NCI-H82 (cell line): ENCODE measurements at places on chromosomes 3 and 15.
A peak's percentile ranks its signal among the peaks of the same experiment; 100 is the strongest.

DNA sequence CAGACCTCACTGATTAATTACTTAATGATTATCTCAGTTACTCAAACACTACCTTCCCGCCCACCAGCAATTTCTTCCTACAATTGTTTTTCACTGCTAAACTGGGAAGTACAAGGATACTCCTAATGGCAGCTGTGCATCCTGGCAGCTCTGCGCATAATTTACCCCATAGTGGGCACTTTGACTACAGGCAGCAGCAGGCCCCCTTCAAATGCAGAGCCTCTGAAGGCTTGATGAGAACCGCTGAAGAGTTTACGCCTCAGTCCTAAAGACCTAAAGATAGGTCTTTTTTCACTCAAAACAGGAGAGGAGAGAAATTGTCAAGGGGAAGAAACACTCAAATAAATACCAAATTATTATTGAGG, 10.7 kb downstream of the CCDC32 start:
- no peak for DNase-seq

DNA sequence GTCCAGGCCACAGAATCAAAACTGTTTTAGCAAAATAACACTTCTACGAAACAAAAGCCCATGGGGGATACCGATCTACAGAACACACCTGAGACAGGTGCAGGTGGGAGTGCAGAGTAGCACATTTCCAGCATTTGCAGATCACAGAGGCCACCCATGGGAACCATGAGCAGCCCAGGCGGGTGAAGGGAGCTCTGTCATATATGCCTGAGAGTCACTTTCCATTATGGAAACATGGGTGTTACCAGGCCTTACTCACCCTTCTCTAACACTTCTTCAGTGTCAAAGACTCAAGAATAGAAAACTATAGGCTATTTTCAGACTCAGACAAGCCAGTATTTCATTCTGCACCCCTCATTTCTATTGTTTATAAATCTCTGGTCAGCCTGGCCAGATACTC, 3.5 kb downstream of the PLA1A start:
- DNase-seq, result no peak

DNA sequence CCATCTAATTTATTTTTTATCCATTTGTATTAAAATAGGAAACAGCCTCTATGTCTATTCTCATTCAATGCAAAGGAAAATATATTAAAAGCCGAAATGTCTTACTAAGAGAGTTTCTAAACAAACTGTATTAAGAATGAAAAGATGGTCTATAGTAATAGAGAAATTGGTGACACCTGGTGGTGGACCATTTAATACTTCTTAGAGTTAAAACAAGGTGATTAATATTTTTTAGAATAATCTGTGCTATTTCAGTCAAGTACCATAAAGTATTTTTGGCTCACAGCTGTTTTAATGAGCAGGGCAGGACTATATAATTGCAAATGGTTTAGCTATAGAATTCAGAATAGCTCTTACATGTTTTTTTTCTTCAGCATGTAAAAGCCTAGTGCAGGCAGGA, 55.7 kb downstream of the SYNPR start:
- DNase-seq, result peak; percentile 22

GRCh38 chr3:42655331-42655888, 1.9 kb downstream of the ZBTB47 start:
- peak; percentile 24 for DNase-seq

GRCh38 chr3:129016356-129016719, 15.2 kb downstream of the EFCC1 start:
- DNase-seq, result peak; percentile 26

DNA sequence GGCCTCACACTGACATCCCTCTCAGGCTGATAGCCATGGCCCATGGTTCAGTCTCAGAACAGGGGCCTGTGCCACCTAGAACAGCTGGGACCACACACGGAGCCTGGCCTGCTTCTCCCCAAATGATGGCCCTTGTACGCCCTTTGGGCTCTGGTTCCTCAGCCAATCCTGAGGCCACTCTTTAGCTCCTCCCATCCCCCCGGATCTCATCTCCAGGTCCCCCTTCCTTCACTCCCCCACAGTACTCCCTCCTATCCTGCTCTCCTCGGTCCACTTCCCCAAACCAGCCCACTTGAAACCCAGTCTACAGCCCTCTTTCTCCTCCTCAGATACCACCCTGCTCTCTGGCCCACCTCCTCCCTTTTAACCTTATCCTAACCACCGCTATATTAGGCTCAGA, 17.8 kb upstream of the ZFYVE19 start:
- no peak for DNase-seq

GRCh38 chr15:41994772-41995475, 22.6 kb upstream of the EHD4 start:
- no peak for DNase-seq

GRCh38 chr3:11377719-11378118, 105.5 kb downstream of the ATG7 start:
- DNase-seq, result no peak

- no peak for DNase-seq
These were observed 12.4 kb downstream of the RIOX2 start for GRCh38 chr3:97959872-97960271.

- no peak for DNase-seq
These were observed 1.3 kb downstream of the CX3CR1 start for GRCh38 chr3:39278616-39278935.

DNA sequence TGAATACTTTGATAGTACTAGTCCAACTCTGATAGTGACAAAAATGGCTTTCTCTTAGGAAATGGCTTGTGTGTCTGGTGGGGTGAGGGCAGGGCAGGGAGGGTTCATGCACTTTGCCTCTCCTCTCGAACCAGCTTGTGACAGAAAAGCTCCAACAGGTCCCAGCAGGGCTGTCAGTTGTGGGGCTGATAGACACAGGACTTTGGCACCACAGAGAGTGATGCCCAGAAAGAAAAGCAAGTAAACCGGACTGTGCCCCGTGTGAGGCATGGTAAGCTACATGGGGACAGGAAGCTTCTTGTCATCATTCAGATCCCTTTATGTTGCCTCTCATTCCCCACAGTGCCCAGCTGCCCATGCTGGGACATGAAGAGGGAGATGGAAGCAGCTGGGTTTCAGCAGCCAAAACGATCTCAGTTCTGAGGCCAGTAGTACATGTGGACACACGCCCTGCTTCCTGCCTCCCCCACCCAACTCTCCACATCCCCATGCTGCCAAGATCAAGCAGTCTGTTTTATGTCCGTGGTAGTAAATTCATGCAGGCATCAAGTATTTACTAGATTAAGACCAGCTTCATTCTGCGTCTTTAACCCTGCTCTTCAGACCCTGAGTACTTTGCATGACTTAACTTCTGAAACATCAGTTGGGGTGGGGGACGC, 29.7 kb upstream of the LIPC start:
- peak; percentile 14 for DNase-seq

DNA sequence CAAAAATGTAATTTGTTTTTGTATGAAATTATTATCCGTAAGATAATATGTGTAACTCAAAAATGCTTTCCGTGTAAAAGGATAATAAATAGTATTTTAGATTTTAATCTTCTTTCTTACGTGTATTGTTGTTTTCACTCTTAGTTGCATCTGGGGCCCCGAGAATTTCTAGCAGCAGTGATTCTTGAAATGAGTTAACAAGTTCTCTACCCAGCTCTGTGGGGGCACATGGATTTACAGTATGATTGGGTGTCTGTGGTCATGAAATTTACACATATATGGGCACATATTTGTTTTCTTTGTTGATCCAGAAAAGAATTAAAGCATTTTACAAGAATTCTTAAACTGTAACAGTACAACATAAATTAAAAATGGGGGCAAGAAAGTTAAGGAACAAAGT, 145.9 kb upstream of the LRRFIP2 start:
- no peak for DNase-seq

GRCh38 chr3:50290161-50290641, 2.0 kb downstream of the IFRD2 start:
- DNase-seq, result no peak

DNA sequence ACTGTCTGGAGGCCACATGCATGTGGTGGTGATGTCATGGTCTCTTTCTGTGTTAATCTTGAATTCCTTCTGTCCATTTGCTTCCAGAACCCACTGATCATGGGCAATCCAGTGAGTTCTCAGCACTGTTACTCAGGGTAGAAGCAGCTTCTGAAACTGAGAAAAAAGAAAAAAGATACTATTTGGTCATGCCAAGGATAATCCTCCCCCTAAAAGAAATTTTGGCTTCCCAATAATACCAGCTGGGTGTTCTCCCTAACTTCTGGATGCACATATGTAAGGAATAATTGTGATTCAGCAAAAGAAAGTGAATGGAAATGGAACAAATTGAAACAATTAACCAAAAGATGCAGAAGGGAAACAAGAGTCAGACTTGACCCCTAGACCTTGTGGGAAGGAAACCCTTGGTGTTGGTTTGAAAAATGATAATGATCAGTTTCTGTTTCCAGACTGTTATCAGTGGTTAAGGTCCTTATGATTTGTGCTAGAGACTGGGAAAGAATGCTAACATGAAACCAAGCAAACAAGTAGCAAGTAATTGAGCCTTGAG, 92.3 kb downstream of the RBMS3 start:
- DNase-seq, result no peak

DNA sequence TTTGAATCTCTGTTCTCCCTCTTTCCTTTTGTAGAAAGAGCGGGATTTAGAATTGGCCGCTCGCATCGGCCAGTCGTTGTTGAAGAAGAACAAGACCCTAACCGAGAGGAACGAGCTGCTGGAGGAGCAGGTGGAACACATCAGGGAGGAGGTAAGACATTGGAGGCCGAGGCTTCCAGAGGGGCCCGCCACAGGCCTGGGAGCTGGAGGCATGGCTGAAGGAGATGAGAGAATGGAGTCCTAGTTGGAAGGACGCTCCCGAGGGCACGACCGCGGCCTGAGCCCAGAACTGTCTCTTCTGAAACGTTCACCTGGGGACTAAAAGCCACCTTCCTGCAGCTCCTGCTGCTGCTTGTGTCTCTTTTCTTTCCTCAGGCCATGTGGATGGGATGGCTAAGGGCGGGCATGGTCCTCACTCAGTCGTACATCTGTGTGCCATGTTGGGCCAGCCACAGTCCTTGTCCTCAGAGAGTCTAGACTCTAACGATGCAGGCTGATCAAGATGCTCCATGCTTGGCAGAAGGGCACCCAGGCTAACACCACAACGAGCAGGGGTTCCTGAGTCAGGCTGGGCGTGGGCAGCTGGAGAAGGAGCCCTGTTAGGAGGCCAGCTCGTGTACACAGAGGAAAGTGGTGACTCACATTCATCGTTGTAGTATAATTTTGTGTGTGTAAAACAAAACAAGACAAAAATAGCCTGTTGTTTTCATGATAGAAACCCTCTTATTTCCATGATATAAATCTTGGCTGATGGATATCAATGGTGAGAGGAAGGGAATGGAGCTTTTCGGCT, 81.1 kb downstream of the CCK start:
- no peak for DNase-seq

GRCh38 chr15:29822684-29823459, 604 bp upstream of the TJP1 start:
- DNase-seq, result peak; percentile 59

GRCh38 chr3:184362668-184363546, 1.4 kb downstream of the POLR2H start:
- peak; percentile 100 for DNase-seq

DNA sequence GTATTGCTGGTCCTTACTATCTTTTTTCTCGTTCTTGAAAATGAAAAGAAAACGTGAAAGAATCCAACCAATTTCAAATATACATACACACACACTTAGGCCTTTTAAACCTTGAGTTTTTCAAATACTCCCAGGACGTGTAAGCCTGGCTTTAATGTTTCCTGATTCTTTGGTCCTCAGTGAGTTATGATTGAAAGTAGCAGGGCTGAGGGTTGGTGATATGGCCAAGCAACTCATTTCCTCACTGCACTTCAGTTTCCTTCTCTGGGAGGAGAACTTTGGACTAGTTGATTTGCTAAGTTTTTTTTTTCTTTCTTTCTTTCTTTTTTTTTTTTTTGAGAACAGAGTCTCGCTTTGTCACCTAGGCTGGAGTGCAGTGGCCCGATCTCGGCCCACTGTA, 34.6 kb downstream of the CHD2 start:
- DNase-seq, result no peak

DNA sequence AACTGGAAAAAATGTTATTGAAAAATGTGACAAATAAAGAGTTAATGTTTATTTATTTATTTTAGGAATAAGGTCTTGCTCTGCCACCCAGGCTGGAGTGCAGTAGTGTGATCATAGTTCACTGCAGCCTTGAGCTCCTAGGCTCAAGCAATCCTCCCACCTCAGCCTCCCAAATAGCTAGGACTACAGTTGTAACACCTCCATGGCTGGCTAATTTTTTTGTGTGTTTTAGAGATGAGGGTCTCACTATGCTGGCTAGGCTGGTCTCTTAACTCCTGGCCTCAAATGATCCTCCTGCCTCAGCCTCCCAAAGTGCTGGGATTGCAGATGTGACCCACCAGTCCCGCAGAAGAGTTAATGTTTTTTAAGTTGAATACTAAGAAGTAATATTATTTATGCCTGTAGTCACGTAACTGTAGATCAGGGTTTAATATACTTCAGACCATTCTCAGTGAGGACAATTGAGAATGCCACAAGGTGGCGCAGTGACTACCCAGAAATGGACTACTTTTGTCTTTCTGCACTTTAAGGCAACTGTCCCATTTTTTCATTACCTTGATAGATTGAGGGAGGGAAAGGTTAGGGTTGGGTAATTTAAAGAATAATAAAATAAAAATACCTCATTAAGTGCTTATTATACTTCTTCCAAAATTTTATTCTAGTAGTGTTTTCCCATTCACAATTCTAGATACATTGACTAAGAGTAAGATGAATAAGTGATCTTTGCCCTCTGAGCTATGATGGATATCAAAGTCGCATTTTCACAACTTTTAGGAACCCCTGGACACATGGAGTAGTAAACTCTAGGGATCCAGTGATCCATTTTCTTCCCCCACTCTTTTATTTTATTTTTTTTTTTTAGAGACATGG, 6.0 kb downstream of the MUC13 start:
- peak; percentile 81 for DNase-seq

- DNase-seq, result no peak
These were observed 117.5 kb upstream of the PRTG start for GRCh38 chr15:55860468-55860867.

DNA sequence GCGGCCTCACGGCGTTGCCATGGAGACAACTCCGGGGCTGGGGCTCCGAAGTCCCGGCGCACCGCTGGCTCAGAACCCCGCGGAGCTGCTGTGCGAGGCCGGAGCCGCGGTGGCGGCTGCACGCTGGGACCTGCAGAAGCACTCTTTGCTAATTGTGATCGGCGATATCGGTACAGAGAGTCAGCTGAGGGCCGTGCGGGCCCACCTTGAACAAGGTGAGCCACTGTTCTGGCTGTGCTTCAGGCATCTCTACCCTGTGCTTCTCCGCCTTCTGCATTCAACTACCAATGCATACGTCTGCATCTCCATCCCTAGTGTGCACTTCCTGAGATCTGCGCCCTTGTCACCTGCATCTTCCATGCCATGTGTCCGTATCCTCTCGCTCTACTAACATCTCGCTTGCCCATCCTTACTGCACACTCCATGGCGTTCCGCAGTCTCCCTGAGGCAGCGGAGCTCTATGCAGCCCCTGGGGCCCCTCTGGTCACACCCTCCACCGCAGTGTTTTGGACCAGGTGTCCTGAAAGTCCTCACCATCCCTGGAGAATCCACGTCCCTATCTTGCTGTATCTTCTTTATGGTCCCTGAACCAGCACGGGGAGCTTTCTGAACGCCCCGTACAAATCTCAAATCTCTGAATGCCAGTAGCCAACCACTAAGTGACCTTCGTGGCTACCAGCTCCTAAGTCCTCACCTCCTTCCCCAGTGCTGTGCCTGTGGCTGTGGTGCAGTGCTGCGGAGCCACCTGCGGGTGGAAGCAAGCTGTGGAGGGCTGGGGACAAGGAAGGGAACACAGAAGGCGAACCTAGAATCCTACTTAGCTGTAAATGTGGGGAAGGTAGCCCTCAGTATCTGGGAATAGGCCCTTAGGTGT, 6.2 kb upstream of the MAP1A start:
- peak; percentile 67 for DNase-seq

- peak; percentile 79 for DNase-seq
These were observed 300.0 kb upstream of the TPM1 start for GRCh38 chr15:62742409-62743171.
